ENCODE measurements at places on chromosomes 6 and 20. TPM values are rescaled to one million over a fixed set of nuclear protein-coding genes. Genes with fewer than 3 reads are reported as not detected.

The SAYSD1 gene
- polyA plus RNA-seq: 21.4 TPM

The TMEM74B gene
- polyA plus RNA-seq: 3.8 TPM

The SMIM29 gene
- polyA plus RNA-seq: 13.9 TPM

The PRR18 gene
- polyA plus RNA-seq: 0.26 TPM

The TRIM38 gene
- polyA plus RNA-seq: 10.8 TPM

The LINC00237 gene
- polyA plus RNA-seq: not detected

The HEY2 gene
- 8.1 TPM for polyA plus RNA-seq

Measured in right renal pelvis (tissue), 4 donors.